ENCODE measurements at places on chromosomes 2 and 18.

DNA sequence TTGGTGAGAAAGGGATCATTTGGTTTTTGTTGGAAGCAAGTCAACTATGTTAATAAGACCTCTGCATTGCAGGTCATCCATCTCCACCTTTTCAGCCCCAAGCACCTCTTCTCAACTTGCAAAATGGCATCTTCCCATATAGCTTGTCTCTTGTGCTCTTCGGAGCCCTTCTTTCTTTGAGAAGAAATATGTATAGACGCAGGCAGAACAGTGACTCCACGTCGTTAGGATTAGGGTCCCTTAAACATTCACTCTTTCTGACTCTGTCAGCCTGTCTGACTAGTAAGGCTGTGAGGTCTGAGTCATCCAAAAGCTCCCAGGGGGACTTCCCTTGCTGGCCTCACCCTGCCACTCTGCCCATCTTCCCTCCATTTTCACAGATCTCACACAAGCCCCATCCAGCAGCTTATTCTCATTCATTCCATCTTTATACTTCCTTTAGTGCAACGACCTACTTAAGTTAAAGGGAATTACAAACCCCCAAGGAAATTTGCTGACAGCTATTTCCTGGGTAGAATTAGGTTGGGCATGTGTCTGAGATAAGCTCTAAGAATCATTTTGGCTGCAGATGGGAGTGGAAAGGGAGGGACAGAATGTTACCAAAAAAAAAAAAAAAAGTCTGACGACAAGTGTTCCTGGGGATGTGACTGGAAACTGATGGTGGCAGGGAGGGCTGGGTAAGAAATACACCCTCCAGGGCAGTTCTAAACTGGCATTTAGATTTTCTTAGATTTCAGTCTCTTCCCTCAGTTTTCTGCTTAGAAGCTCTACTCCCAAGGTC lies 37.7 kb upstream of the MEX3C start:
- DNase-seq = no peak

DNA sequence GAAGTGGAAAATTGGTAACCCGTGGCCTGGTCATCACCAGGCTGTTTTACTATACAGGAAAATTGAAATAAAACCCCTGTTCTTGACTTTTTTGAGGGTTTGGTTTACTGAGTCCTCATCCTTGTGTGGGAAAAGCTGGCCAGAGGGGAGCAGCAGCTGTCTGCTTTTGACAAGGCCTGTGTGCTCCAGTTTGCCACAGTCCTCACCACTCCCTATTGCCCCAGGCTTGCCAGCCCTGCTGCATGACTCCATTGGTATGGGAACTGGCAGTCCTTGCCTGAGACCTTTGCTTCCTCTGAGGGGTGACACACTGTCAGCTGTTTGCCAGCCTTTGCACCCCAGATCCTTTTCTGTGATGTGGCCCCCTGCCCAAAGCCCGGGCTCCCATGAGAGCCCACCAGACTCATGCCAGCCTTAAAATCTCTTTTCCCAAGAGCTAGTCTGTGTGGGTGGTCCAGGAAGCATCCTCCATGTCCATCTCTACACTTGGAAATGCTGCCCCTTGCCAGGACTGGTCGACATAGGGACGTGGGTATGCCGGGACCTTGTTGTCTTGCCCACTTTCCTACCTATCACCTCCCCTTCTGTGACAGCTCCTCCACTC lies 39.0 kb downstream of the GLI2 start:
- DNase-seq = no peak

DNA sequence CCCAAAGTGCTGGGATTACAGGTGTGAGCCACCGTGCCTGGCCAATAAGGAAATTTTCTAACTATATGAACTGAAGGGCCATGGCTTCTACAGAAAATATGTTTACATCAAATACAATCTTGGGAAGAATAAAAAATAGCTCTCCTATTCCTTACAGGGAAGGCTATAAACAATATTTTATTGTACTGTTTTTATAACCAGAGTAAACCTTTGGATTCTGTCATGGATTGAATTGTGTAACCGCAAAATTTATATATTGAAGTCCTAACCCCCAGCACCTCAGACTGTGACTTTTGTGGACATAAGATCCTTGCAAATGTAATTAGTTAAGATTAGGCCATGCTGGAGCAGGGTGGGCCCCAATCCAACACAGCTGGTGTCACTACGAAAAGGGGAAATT lies 8.3 kb downstream of the HSBP1L1 start:
- DNase-seq = no peak

- DNase-seq = no peak
These were observed 6.6 kb downstream of the D2HGDH start for GRCh38 chr2:241741016-241741415.

DNA sequence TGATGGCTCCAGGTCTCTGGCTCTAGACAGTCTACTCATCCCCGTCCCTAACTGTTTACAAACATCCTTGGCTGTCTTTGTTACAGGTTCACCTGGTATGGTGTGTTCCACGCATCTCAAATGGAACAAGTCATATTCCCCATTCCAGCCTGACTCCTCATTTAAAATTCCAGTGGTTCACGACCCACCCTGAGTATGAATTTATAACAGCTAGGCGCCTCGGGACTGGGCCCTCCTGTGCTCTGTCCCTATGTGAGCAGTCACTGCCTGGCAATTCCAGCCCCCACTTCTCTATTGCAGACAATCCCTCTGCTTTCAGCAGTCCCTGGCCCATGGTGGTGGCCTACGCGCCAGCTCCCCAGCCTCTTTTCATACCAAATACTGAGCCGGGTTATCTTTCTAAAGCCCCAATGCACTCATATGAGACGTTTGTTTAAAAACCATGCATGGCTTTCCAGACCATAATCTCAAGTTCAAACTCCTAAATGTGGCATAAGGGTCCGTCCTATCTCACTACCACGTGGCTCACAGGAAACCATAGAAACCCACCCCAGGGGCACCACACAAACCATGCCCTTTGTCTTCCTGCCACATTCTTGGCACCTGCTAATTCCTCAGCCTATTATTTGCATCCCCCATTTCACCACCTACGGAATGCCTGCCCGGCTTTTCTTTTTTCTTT lies 1.6 kb downstream of the SERPINB8 start:
- DNase-seq = no peak

- peak; percentile 100 for DNase-seq
These were observed 97.1 kb upstream of the SERTAD2 start for GRCh38 chr2:64750817-64751285.

DNA sequence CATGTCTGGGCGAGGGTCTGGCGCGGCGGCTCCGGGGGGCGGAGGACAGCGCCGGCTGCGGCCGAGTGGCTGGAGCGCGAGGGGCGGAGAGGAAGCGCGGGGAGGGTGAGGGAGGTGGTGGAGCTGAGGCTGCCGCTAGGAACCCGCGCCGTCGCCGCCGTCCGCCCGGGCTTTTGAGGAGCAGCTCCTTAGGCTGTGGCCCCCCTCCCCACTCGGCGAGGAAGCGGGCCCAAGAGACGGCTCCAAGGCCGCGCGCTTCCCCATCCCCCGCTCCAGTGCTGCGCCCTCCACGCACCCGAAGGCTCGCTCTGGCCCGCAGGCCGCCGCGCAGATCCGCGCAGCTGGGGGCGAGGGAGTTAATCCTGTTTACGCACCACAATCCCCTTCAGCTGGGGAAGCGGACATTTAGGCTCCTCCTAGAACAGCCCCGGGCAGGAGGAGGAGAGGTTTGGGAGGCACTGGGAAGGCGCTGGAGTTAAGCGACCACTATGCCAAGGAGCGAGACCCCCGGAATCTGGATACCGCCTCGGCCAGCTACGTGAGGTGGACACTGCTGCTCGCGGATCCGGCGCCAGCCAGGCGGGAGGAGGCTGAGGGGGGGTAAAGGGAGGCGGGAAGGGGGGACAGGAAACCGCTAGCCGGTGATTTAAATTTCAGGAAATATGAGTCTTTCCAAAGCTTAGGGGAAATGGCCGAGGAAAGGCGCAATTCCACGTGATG lies at the start of gene CNRIP1:
Gene CNRIP1 (minus strand): TSS at position 552 of the 720 bp plus-strand sequence. CDS start 549 bp downstream, at position 3.
- peak; percentile 82 for DNase-seq

DNA sequence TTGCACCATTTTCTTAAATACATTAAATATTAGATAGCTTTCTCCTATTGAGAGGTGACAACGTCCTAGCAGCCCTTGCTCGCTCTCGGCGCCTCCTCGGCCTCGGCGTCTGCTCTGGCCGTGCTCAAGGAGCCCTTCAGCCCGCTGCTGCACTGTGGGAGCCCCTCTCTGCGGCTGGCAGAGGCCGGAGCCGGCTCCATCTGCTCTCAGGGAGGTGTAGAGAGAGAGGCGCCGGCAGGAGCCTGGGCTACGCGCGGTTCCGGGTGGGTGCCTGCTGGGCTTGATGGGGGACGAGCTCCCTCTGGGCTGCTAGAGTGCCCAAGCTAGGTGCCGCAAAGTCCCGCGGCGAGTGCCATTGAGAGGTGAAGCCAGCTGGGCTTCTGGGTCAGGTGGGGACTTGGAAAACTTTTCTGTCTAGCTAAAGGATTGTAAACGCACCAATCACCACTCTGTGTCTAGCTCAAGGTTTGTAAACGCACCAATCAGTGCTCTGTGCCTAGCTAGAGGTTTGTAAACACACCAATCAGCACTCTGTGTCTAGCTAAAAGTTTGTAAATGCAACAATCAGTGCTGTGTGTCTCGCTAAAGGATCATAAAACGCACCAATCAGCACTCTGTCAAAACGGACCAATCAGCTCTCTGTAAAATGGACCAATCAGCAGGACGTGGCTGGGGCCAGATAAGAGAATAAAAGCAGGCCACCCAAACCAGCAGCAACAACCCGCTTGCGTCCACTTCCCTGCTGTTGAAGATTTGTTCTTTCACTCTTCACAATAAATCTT lies 3.1 kb downstream of the RPRD1A start:
- no peak for DNase-seq

Data from substantia nigra (tissue), 51 donors.